ENCODE measurements at places on chromosomes 5 and 9. TPM values are rescaled to one million over a fixed set of nuclear protein-coding genes. Genes with fewer than 3 reads are reported as not detected.

DNA sequence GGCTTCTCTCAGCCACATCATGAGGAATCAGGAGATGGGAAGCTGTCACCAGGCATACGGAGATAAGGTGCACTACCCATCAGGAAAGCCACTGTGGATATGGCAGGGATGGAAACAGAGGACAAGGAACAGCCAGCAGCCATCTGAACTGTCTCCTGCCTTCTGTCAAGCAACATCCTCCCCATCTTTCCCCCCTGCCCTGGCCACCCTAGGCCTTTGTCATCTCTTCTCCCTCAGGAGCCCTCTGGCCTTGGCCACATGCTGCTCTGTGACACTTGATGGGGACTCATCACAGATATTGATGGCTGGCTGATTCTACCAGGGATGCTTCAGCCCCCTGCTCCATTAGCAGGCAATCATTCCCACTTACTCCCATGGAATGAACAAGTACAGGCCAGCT is 21.1 kb upstream of the MEIKIN start:
- H3K27ac ChIP-seq, result no peak overlapping the region
- H3K27me3 ChIP-seq, result peaks cover 30% of the 10 kb centered on the region
- no peak overlapping the region for H3K4me3 ChIP-seq
- H3K4me1 ChIP-seq, result no peaks in the 10 kb centered on the region
- no peaks in the 10 kb centered on the region for H3K36me3 ChIP-seq
- DNase-seq, result no peak

DNA sequence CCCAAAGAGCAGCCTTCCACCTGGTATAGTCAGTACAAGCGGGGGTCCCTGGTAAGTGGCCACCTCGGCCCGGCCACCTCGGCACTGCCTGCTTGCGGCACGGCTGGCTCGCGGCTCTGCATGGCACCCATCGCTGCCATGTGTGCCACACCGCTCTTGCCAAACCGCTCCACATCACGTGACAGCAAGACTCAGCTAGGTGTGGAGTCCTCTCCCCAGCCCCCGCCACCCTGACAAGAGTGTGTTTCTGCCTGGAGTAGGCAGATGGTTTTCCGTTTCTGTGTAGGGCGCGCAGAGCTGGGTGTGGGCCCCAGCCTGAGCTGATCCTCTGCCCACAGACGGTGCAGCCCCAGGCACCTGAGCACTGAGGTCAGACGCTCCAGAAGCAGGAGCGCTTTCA is 50.5 kb upstream of the FCN2 start:
- no peaks in the 10 kb centered on the region for H3K36me3 ChIP-seq
- H3K27ac ChIP-seq, result no peak overlapping the region
- no peak overlapping the region for H3K4me3 ChIP-seq
- no peaks in the 10 kb centered on the region for H3K27me3 ChIP-seq

GRCh38 chr9:132840980-132841379 is 37.1 kb downstream of the AK8 start:
- H3K4me3 ChIP-seq, result no peak overlapping the region
- DNase-seq, result no peak
- H3K27me3 ChIP-seq, result no peaks in the 10 kb centered on the region
- no peaks in the 10 kb centered on the region for H3K36me3 ChIP-seq
- peaks cover 9% of the 10 kb centered on the region for H3K4me1 ChIP-seq

DNA sequence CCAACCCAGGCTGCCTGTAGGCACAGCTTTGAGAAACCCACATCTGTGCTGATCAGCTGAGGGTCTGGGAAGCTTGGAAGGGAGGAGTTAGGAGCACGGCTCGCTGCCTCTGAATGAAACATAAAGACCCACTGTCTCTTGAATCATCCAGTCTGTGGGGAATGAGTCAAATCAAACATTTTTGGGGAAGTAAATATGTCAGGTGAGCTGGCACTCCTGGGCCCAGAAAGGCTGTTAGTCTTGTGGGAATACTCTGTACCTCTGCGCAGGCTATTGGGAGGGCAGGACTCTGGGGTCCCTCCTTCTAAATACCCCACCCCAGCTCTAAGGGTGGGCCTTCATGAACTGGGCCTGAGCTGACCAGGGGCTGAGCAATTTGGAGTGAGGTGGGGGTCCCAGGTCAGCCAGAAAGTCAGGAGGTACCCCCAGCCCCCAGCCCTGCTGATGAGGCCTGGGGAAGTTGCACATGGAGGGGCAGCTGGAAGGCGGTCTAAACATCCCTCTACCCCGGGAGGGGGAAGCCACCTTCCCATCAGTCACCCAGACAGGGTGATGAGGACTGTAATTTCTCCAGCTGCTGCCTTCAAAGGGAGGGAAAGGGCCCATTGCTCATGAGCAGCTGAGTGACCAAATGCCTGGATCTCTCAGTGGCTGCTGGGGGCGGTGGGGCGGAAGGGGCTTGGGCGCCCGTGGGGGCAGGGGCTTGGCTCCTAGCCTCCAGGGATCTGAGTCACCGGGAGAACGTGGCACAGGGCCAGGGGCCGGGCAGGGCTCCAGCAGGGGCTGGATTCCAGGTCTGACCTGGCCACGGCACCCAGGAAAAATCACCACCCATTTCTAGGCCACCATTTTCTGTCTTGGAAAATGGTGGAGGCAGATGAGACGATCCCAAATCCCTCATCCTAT is 10.8 kb downstream of the FIBCD1 start:
- peaks cover 5% of the 10 kb centered on the region for H3K36me3 ChIP-seq
- peaks cover 21% of the 10 kb centered on the region for H3K4me1 ChIP-seq
- H3K27me3 ChIP-seq, result peaks cover 19% of the 10 kb centered on the region
- H3K4me3 ChIP-seq, result peak overlapping the region; percentile 61
- DNase-seq, result peak; percentile 92

DNA sequence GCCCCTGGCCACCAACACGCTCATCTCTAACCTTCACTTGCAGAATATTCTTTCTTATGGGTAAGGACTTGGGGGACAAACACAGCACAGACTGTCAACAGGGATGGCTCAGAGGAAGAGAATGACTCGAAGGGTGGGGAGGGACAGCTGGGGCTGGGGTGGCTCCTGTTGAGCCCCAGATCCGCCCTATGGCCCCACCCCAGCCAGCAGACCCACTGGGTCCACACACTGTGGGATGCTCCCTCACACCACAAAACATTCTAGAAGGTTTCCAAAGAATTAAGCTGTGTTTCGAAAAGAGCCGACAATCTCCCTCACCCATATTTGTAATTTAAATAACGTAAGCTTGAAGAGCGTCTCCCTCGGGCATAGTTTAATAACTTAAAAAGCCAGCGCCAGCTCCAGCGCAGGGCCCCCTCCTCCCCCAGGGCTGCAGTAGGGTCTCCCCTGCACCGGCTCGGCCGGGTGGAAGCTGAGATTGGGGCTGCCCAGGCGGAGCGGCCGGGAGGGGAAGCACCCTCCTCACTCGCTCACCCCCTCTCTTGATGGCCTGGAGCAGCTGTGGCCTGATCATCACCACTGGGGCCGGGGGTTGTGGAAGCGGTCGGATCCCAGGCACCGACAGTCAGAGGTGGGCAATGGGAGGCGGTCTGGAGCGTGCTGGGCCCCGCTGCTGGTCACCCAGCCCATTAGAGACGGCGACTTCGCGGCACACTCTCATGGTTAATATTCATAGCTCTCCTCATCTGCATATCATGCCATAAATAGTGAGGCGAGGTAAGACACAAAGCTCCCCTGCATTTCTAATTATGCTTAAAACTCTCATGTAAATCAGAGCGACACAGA is 37.6 kb downstream of the NACC2 start:
- DNase-seq, result no peak
- no peak overlapping the region for H3K4me3 ChIP-seq
- H3K4me1 ChIP-seq, result peaks cover 17% of the 10 kb centered on the region
- no peaks in the 10 kb centered on the region for H3K27me3 ChIP-seq
- no peak overlapping the region for H3K27ac ChIP-seq
- peaks cover 4% of the 10 kb centered on the region for H3K36me3 ChIP-seq

GRCh38 chr5:74761241-74761640 is 5.7 kb downstream of the GFM2 start:
- no peak overlapping the region for H3K4me3 ChIP-seq
- H3K27ac ChIP-seq, result no peak overlapping the region
- H3K4me1 ChIP-seq, result peaks cover 37% of the 10 kb centered on the region
- no peaks in the 10 kb centered on the region for H3K27me3 ChIP-seq
- H3K36me3 ChIP-seq, result peaks cover 36% of the 10 kb centered on the region

DNA sequence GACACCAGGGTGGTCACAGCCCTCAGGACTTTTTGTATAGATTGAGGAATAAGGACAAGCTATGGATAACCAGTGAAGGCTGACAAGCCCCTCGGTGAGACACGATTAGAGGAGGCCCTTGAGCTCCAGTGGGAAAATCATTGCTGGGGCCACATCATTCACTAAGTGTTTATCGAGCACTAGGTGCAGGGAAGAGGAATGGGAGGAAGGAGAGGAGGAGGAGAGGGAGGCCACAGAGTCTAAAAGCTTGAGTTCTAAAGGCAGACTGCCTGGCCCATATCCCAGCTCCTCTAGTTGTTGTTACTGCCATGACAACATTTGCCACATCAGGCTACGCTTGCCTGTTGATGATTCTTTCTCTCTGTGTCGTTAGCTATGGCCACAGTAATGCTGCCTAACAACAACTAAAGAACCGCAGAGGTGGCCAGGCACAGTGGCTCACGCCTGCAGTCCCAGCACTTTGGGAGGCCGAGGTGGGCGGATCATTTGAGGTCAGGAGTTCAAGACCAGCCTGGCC is 37.6 kb downstream of the NKX2-5 start:
- H3K27ac ChIP-seq, result no peak overlapping the region
- peaks cover 89% of the 10 kb centered on the region for H3K27me3 ChIP-seq

DNA sequence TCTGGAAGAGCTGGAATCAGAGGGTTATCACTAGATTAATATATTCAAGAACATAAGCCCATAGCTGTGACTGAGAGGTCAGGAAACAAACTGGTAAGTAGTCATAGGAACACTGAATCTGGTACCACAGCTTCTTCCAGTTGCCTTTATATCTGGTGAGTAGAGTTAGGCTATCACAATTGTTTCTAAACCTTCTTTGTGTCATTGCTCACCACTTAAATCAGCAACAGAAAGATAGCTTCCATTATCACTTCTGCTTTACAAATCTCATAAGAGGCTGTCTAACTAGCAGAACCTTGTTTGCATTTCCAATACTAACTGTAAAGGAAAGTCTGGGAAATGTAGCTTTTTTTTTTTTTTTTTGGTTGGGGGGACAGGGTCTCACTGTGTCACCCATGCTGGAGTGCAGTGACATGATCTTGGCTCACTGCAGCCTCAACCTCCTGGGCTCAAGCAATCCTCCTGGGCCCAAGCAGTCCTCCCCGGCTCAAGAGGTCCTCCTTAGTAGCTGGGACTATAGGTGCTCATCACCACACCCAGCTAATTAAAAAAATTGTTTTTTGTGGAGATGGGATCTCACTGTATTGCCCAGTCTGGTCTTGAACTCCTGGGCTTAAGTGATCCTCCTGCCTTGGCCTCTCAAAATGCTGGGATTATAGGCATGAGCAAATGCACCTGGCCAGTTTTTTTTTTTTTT is 22.0 kb downstream of the CDC42SE2 start:
- no peaks in the 10 kb centered on the region for H3K27me3 ChIP-seq
- peak overlapping the region; percentile 69 for H3K27ac ChIP-seq
- peaks cover 16% of the 10 kb centered on the region for H3K4me1 ChIP-seq

DNA sequence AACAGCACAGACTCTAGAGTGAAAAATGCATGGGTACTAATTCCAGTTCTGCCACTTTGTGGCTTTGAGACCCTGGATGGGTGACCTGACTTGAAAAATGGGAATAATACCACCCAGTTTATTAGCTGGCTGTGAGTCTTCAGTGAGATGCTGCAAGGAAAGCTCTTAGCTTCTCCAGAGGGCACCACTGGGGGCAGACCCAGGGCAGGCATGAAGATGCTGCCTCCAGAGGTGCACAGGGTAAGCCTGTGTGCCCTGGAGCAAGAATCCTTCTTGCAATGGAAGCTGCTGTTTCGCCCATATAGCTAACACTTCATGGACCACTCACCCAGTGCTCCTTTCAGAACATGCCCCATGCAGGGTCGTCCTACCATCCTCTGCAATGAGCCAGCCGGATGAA is 75.7 kb downstream of the C5orf15 start:
- no peak for DNase-seq
- peaks cover 87% of the 10 kb centered on the region for H3K27me3 ChIP-seq
- H3K27ac ChIP-seq, result no peak overlapping the region
- no peak overlapping the region for H3K4me3 ChIP-seq

DNA sequence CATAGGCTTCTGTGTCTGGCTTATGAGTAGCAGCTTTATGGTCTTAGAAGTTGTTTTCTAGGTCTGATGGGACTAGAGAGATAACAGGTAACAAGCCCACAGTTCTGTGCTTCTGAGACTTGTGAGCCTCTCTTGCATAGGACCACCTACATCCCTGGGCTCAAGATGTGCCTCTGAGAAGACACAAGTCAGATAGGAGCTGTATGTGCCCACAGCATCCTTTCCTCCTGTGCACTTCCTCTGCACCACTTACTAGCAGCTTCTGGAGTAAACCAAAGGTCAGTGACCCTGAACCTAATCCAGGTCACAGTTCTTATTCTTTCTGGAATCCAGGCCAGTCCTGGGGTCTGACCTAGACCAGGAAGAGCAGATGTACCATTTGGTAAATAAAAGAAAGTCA is 40.0 kb downstream of the GALNT10 start:
- no peak overlapping the region for H3K4me3 ChIP-seq
- no peak overlapping the region for H3K27ac ChIP-seq
- no peak for DNase-seq
- no peaks in the 10 kb centered on the region for H3K4me1 ChIP-seq

GRCh38 chr9:68798423-68798822 is 93.4 kb downstream of the PIP5K1B start:
- no peaks in the 10 kb centered on the region for H3K36me3 ChIP-seq
- no peak overlapping the region for H3K27ac ChIP-seq
- no peak overlapping the region for H3K4me3 ChIP-seq

- H3K4me1 ChIP-seq, result no peaks in the 10 kb centered on the region
- H3K4me3 ChIP-seq, result no peak overlapping the region
- no peaks in the 10 kb centered on the region for H3K27me3 ChIP-seq
Measured at GRCh38 chr9:133774799-133775198, 36.6 kb upstream of the SARDH start.

GRCh38 chr9:127388856-127389238 is 8.1 kb upstream of the SLC2A8 start:
- peaks cover 30% of the 10 kb centered on the region for H3K4me1 ChIP-seq
- no peaks in the 10 kb centered on the region for H3K36me3 ChIP-seq
- peaks cover 31% of the 10 kb centered on the region for H3K27me3 ChIP-seq
- peak overlapping the region; percentile 77 for H3K27ac ChIP-seq
- DNase-seq, result no peak

- peaks cover 5% of the 10 kb centered on the region for H3K36me3 ChIP-seq
- no peak overlapping the region for H3K4me3 ChIP-seq
- no peak for DNase-seq
- H3K4me1 ChIP-seq, result no peaks in the 10 kb centered on the region
- H3K27ac ChIP-seq, result no peak overlapping the region
Measured at GRCh38 chr5:94057217-94057616, 315.8 kb upstream of the POU5F2 start.

Gene LECT2
- total RNA-seq, result not detected

Gene PDE6A
- total RNA-seq, result not detected

Gene TAF1L
- total RNA-seq, result not detected

Gene TERT
- total RNA-seq, result 2.3 TPM

Gene MEGF10
- total RNA-seq, result 0.71 TPM

Gene SPATA9
- 0.44 TPM for total RNA-seq

Gene WNT8A
- total RNA-seq, result not detected
